PC-3 (cell line): ENCODE measurements at places on chromosomes 5 and 9.

GRCh38 chr5:4625206-4625896 lies 514.8 kb upstream of the ADAMTS16 start:
- DNase-seq = no peak

GRCh38 chr5:94793816-94794198 lies 175.3 kb downstream of the SLF1 start:
- DNase-seq = peak; percentile 8

DNA sequence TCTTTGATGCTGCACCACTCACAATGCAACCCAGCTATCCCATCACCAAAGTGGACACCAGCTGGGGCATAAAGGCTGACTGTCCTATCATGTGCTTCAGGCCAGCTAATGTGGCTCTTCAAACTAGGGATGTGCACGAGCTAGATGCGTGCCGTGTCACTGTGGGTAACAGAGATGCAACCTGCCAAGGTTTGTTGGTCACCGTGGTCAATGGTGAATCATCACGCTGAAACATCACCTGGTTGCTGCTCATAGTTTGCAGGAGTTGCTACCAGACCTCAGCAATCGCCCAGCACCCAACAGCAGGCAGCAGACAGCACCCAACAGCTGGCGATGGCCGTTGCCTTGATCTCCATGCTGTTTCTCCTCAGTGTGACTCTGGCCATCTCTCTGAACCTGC lies 2.1 kb upstream of the PCDHGA1 start:
- peak; percentile 30 for DNase-seq

- DNase-seq = no peak
Observed at GRCh38 chr5:32261198-32261597, 51.5 kb downstream of the MTMR12 start.

- peak; percentile 78 for DNase-seq
Observed at GRCh38 chr9:132008855-132009812, 70.5 kb downstream of the MED27 start.

- no peak for DNase-seq
Observed at GRCh38 chr9:128262687-128263086, 13.1 kb downstream of the GOLGA2 start.

- DNase-seq = peak; percentile 38
Observed at GRCh38 chr5:73447530-73448462, 781 bp downstream of the FOXD1 start.

DNA sequence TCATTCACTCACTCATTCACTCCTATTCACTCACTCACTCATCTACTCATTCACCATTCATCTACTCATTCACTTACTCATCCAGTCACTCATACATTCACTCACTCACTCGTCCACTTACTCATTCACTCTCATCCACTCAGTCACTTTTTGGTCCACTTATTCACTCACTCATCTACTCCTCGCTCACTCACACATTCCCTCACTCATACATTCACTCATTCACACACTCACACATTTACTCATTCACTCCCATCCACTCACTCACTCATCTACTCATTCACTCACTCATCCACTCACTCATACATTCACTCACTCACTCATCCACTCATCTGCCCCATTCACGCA lies 27.7 kb downstream of the WNK2 start:
- no peak for DNase-seq

- DNase-seq = no peak
Observed at GRCh38 chr9:13607481-13608441, 328.3 kb upstream of the MPDZ start.

DNA sequence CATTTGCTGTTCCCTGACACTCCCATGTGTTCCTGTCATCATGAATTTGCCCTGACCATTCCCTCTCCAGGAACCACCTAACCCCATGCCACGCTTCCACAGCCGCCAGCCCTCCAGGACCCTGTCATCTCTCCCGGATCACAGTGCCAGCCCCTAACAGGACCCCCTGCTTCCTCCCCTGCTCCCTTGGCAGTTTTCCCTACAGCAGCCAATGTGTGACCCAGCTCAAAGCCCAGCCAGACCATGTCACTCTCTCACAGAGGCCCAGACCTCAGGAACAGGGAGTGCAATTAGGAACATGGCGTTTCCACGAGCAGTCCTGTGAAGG lies 8.1 kb downstream of the FOXE1 start:
- no peak for DNase-seq

DNA sequence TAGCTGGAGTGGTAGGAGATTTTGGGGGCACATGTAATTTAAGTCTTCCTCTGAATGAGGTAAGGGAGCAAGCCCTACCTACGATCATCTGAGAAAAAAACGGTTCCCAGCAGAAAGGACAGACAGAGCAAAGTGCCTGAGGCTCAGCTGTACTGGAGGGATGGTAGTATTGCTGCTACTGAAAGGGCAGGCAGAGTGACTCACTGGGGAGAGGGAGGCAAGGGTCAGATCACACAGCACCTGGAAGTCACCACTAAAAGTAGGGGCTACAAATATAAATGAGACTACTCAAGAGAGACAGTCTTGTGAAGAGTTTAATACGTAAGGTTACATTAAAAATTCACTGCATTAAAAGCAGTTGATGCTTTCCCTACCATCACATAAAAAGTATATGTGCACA lies 75.9 kb downstream of the NFIB start:
- peak; percentile 68 for DNase-seq

DNA sequence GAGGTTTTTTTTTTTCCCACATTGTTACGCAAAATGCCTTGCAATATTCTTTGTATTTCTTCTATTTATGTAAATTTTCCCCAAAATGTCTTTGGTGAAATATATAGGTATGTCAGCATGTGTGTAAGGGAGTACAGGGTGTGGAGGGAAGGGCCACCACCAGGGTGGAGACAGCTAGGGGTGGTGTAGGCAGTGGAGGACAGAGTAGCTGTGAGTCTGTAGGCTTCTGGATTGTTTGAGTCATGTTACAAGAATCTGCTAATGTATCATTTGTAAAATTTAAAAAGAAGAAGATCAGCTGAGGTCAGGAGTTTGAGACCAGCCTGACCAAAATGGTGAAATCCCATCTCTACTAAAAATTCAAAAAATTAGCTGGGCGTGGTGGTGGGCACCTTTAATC lies 175.5 kb downstream of the NXNL2 start:
- DNase-seq = no peak

DNA sequence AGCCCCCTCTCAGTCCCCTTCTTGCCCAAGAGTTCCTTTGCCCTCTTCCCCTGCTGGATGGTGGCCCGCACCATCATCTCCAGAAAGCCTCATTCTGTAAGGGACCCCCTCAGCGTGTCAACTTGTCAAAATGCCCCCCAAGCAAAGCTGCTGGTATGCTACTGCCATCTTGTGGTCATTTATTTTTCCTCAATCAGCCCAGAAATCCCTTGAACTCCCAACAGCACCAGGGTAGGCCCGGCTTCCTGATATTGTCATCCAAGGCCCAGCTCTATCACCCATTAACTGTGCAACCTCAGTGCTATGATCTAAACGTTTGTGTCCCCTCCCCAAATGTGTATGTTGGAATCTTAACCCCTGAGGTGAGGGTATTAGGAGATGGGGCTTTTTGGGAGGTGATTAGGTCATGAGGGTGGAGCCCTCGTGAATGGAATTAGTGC lies 53.2 kb upstream of the FBXW11 start:
- DNase-seq = peak; percentile 34

GRCh38 chr5:14716755-14717752 lies 52.5 kb downstream of the OTULIN start:
- DNase-seq = no peak

GRCh38 chr5:176611435-176611834 lies 1.5 kb upstream of the GPRIN1 start:
- DNase-seq = peak; percentile 85

GRCh38 chr9:33942471-33943083 lies 106.1 kb downstream of the UBAP2 start:
- DNase-seq = peak; percentile 71

DNA sequence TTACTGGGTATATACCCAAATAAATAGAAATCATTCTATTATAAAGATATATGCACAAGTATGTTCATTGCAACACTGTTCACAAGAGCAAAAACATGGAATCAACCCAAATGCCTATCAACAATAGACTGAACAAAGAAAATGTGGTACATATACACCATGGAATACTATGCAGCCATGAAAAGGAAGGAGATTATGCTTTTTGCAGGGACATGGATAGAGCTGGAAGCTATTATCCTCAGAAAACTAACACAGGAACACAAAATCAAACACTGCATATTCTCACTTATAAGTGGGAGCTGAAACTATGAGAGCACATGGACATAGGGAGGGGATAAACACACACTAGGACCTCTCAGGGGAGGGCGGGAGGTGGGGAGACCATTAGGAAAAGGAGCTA lies 298.4 kb upstream of the CDH9 start:
- DNase-seq = no peak

GRCh38 chr9:87710443-87710842 lies 15.5 kb upstream of the CTSL start:
- DNase-seq = no peak

DNA sequence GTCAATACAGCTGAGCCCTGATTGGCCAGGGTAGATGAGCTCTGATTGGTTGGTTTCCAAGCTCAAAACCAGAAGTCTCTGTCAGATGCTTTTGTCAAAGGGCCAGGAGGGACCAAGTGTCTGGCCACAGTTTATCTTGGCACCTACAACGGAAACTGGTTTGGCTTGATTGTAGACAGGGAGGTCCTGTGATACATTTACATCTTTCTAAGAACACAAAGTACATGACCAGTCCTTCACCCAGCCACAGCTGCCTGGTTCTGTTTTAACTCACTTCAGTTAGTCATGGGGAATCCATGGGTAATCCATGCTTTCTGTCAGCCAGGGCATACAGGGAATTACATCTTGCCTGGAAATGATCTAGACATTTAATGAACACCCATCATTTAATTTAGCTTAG lies 171.2 kb downstream of the SLC12A2 start:
- no peak for DNase-seq

DNA sequence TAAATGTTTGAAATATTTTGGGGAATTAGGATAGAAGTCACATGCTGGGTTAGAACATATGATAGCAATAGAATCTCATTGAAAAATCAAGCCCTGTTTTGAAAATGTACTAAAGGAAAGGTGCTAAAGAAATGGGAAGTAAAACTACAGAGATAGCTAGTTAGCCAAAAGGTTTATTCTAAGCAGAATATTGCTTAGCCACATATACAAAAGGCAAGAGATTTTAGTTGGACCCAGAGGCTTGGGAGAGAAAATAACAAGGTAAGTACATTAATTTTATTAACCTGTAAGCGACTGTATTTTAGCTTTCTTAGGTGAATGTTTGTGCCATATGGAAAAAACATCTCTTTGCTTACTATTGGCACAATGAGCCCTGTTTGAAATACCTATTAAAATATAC lies 108.3 kb downstream of the RPS23 start:
- DNase-seq = no peak

DNA sequence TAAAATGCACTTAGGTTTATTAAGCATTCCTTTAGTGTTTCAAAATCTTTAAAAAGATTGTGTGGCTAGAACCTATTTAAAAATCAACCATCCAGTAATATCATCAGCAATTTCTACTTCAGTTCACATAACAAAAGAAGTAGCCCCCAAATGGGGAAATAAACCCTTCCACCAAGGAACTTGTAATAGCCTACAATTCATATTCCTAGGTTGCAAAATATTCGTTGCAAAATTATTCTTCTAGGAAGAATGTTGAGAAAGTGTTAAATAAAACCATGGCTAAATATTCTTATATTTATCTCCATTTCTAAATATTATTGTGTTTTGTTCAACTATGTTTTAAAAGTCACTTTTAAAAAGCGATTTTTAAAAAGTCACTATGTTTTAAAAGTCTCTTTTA lies 177.9 kb upstream of the PRLR start:
- no peak for DNase-seq

DNA sequence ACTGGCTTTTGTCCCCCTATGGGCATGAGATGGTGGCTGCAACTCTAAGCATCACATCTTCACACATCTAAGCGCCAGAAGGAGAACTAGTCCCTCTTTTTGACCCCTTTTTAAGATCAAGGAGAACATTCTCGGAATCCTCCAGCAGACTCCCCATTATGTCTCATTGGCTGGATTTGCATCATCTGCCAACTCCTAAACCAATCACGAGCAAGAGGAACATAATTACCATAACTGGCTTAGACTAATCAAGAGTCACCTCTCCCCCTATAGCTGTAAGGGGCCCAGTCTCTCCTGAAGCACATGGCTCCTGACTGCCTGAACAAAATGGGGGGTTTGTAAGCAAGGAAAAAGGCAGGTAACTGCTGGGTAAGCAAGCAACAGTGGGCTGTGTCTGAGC lies 68.5 kb upstream of the IQGAP2 start:
- no peak for DNase-seq

GRCh38 chr5:56314529-56314928 lies 81.4 kb upstream of the ANKRD55 start:
- peak; percentile 7 for DNase-seq

GRCh38 chr5:128237546-128237945 lies 154.0 kb downstream of the SLC12A2 start:
- DNase-seq = no peak

- DNase-seq = no peak
Observed at GRCh38 chr5:83785176-83785668, 64.6 kb upstream of the HAPLN1 start.

DNA sequence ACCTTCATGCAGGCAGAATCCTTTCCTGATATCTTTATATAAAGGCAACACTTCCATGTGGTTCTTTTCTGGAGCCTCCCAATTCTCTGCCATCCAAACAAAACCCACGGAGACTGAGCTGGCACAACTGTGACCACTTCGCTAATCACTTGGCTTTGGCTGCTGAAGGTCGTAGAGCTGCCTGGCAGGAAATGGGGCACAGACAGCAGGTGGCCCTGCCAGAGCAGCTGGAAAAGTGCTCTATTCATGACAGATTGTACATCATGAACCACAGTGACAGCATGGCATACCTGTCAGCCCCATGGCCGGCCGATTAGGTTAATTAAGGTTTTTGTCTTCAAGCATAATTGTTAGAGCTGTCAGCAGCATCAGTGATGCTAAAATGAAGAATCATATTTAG lies 141.9 kb upstream of the ANKRD55 start:
- DNase-seq = no peak

GRCh38 chr9:125659954-125660353 lies 47.1 kb downstream of the MAPKAP1 start:
- DNase-seq = peak; percentile 1

DNA sequence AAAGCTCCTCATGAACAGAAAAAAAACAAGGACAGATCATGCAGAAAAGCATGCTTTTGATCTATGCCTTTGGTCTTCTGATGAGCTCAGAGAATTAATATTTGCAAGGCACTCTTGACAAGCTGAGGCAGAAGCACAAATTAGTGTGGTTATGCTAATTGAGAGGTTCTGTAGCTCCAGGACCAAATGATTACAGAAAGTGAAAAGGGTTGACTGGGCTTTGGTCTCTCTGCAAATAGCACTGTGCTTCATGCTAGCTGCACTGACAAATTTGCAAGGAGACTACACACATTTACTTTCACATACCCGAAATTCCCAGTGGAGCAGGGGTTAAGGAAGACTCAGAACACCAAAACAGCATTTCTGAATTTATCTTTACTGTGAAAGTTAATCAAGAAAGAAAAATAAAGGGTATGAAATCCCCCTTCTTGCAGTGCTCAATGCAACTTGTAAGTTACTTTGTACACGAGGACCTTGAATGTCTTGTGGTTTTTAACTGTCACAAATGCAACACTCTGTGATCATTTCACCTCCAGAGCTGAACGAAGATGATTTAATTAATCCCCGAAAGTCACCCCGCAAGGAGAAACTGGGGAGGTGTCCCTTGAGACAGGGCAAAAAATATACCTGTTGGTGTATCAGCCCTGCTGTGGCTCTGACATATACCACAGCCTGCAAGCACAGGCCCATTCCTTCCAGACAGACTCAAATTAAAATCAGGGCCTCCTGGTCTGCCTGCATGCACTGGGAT lies 11.9 kb downstream of the RAPGEF1 start:
- no peak for DNase-seq

GRCh38 chr5:9543311-9543920 lies 2.5 kb downstream of the SEMA5A start:
- no peak for DNase-seq
